ENCODE measurements at places on chromosomes 1 and 21.
A peak's percentile ranks its signal among the peaks of the same experiment; 100 is the strongest.

DNA sequence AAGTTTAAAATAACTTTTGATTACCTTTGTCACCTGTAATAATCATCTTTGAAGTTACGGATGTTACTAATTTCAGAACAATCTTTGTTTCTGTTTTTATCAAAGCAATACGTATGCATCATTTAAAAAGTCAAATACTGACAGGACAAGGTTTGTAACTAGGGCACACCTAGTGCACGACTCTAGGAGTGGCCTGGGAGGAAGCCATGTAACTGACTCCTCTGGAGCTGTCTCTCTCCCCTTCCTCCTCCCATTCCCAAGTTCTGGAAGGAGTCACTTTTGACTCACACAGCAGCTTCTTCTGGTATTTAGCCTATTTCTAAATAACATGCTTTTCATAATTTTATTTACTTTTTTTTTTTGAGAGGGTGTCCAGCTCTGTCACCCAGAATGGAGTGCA is 11.8 kb upstream of the RAP1GAP start:
- no peak for DNase-seq

- DNase-seq, result no peak
These were observed 7.9 kb upstream of the HENMT1 start for GRCh38 chr1:108668777-108669176.

- DNase-seq, result peak; percentile 59
These were observed 632 bp downstream of the PEX19 start for GRCh38 chr1:160284220-160284781.

DNA sequence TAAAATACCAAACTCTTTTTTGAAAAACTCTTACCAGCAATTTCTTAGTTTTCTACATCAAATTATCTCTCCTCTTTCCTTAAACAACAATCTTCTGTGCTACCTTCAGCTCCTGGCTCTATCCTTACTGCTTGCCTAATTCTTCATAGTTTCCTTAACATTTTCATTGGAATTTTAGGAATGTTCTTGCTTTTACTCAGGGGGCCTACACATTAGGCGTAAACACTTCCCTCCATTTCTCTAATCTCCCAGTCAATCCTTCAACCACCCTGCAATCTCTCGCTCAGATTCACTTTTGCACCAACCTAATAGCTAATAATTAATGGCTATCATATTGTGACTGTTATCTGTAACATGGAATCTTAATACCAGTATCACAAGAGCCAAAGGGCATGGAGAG is 50.1 kb downstream of the ADAMTS5 start:
- no peak for DNase-seq

DNA sequence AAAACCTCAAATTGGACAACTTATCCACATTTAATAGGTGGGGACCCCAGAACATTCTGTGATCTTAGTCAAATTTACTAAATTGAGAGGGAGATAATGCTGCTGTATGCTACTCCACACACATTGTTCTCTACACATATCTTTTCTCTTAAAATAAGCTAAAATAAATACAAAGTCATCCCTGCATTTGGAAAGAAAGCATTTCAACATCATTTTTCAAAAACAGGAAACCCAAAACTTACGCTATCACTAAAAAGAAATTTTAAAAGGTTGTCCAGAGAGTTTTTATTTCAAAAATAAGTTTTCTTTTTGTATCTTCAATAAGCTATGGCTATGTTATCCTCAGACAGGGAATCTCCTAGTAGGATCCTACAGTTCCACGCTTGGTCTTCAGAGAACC is 19.5 kb upstream of the OR6N2 start:
- DNase-seq, result no peak

GRCh38 chr1:185238447-185238846 is 78.6 kb downstream of the IVNS1ABP start:
- DNase-seq, result peak; percentile 17

DNA sequence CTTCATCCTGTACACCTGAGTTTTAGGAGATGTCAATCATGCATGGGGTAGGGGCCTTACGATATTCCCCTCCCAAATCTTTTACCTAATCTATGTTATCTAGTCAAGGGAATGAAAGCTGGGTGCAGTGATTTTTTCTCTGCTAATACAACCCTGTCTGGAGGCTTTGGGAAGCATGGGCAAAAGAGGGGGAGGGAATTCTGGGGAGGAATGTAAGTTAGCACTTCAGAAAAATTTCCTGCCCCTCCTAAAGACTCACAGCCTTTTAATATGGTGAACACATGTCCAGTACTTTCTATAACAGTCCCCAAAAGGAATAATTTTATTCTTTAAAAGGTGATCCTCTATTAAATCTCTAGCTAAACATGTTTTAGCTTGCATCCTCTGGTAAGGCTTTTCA is 25.6 kb upstream of the PRELP start:
- no peak for DNase-seq

DNA sequence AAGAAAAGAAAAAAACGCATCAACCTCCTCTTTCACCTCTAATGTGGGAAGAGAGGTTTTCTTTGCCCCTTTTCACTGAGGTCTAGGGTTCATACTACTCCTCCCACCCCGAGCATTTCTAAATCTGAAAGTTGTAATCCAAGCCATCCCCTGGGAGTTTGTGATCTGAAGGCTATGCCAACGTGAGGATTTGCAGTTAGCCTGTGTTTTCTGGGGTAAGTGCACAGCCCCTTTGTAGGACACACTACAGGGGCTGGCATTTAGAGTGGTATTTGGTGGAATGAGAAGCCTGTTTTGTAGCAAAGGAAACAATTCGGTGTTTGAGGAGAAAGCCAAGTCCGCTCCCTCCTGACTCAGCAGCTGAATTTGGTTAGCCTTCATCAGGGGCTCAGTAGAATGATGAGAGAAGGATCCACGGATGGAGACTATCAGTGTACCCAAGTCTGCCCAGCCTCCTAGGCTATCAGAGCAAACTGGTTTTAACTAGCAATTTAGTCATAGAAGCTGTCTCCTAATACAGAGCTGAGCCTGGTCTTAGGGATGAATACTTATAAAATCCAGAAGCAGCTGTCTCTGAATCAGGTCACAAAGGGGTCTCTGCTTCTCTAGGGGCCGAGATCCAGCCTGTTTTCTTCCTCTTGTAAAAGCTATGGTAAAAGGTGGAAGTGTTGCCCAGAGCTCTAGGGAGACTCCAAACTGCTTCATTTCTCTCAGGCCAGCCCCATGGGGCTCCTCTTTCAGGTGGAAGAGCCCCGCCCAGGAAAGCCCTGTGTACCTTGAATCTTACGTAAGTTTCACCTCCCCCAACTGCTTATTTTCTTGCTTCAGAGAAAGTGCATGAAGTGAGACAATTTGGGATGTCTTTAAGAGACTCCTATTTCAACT is 2.1 kb downstream of the PCP4L1 start:
- no peak for DNase-seq

DNA sequence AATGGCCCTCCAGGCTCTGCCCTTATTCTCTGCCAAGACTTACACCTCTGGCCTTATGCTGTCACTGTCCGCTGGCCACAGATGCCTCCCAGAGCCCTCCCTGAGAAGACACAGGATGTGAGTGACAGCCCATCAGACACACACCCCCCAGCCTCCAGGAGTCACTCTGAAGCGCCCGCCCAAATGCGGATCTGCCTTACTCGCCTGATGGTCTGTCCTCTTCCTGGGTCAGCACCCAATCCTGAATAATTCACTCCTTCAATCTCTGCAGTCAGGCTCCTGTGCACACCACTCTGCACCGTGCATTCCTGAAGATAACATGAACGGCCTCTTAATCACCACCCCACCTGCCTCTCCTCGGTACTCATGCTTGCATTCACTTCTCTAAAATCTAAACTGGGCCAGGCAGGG is 14.7 kb downstream of the CLSTN1 start:
- DNase-seq, result peak; percentile 97

DNA sequence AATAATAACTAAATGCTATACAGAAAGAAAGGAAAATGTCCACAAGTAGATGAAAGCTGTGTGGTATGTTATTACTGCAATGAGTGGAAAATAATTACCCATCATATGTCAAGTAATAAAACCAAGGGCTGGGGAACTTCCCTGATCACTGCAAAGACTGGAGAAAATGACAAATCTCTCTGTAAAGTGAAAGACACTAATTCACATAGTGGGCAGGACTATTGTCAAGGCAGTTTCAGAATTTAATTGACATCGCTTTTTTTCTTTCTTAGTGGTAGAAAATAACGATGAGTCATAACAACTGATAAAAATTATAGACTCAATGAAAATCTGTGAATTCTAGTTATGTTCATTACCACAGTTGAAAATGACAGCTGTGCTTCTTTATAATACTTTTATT is 153.7 kb upstream of the ST6GALNAC5 start:
- DNase-seq, result no peak

DNA sequence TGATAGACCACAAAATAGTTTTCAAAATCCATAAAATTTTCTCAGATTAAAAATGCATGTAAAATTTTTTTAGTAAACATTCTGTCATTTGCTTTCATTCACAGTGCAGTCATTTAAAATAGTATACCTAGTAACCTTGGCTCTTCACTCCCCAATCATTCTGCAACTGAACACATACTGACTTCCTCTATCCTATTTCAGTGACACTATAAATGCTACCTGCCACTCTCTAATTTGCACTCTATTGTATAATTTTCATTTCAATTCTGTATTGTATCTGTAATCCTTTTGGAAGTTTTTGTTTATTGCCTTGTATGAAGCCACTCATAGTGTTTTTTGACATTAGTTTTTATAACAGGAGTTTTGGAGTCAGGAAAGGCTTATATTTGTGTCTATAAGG is 1029.1 kb upstream of the NCAM2 start:
- DNase-seq, result no peak
